ENCODE measurements at places on chromosomes 2 and 18.

GRCh38 chr2:235270956-235271355, 222.9 kb upstream of the AGAP1 start:
- no peak for DNase-seq

DNA sequence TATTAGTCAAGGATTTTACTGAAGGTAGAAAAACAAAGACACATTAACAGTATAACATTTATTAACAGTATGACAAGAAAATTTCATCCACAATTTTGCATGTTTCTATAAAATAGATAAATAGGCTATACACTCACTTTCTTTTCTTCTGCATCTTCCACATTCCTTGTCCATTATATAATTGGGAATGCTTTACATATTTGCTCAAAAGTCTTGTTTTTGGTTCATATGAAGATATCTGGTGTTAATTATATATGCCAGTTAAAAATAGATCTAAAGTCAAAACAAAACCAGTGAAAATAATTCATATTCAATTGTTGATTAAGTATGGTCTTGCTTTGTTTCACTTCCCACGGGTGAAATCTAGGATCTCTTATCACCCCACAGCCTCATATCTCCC, 53.4 kb downstream of the SERPINB7 start:
- DNase-seq = no peak

GRCh38 chr18:21851327-21851961, 110.9 kb downstream of the MIB1 start:
- no peak for DNase-seq

DNA sequence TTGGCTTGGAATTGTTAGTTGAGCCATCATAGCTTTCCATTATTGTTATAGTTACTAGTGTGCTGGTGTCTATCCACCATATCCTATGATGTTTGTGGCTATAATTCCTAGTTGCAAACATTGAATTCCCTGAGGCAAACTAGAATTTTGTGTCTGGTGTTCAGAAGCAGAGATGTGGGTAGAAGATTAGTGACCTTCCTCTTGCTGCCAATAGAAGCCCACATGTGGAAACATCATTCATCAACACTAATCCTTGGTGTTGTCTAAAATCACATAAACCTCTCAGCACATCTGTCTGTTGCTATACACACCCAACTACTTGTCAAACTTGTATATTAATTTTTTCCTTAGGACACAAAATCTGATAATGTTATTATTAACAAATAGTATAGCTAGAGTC, 374.1 kb downstream of the TGIF1 start:
- DNase-seq = no peak

DNA sequence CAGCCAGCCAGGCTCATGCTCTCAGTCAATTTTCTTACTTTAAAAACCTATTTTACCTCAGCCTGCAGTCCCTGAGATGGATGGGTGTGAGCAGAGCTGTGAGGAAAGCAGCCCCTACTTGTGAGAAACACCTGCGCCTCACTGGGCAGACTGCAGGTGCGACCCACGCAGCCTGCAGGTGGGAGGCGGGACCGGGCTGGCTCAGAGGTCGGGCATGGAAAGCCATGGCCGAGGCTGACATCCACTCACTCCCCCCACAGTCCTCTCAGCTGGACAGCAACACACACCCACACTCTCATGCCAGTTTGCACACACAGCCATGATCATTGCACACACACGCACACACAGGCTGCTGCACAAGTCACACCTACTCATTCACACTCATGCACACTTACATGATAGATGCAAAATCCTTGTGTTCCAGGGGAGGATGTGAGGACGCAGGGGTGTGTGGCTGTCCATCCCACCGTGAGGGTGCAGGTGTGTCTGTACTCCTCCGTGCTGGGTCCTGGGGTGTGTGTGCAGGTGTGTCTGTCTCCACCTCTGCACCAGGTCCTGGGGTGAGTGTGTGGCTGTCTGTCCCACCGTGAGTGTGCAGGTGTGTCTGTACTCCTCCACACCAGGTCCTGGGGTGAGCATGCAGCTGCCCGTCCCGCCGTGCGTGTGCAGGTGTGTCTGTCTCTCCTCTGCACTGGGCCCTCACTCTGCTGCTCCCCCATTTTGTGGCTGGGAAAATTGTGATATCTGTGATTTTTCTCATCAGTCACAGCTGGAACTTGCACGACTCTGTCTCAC, 166.5 kb downstream of the RTP5 start:
- no peak for DNase-seq

GRCh38 chr18:35729991-35730668, 148.6 kb downstream of the GALNT1 start:
- DNase-seq = no peak

DNA sequence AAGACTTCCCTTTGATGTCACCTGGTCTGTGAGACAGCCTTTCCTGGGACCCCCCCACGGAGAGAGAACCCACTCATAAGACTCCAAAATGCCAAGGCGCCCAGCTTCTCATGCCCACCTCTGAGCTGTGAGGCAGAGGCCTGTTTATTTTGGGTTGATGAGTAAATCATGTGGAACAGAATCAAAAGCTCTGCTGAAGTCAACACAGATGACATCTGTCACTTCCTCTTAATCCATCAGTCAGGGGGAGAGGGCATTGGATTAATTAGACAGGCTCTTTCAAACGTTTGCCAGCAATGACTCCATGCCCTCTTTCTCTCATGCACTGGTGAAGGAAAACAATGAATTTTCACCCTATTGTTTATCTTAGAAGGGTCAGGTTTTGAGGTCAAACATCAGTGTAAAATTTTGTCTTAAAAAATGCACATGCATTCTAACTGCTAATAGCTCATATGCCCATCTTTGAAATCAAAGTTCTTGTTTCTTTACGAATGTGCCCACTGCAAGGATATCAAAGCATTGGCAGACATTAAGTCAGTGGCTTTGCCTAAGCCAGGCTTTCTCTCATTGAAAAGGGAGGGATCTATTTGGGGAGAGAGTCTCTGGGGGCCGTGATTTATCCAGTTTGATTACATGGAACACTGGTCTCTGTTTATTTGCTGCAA, 184.1 kb downstream of the ACKR3 start:
- no peak for DNase-seq

DNA sequence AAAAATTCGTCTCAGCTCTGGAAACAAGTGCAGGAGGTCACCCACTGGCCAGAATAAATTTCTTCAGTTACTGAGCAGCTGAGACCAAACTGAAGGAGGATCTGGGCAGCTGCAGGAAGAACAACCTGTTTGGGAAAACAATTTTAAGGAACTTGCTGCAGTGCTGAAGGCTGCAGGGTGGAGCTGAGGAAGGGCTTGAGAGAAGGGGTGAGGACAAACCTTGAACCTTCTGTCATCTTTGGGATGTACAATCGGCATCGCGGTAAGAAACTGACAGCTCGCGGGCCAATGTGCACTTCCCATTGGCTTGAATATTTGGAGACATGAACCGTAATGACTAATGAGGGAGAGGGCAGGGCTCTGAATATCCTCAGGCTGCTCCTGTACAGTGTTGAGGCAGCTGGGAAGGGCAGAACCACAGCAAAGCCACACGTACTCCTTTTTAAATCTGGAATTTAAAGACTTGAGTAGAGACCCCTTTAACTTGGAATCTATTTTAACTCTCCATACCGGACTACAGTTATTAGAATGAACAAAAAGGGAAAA, 90.3 kb downstream of the TACR1 start:
- no peak for DNase-seq

- no peak for DNase-seq
Measured at GRCh38 chr2:36361396-36361795, 5.8 kb downstream of the CRIM1 start.

- DNase-seq = no peak
Measured at GRCh38 chr2:8794923-8795825, 42.2 kb downstream of the KIDINS220 start.

DNA sequence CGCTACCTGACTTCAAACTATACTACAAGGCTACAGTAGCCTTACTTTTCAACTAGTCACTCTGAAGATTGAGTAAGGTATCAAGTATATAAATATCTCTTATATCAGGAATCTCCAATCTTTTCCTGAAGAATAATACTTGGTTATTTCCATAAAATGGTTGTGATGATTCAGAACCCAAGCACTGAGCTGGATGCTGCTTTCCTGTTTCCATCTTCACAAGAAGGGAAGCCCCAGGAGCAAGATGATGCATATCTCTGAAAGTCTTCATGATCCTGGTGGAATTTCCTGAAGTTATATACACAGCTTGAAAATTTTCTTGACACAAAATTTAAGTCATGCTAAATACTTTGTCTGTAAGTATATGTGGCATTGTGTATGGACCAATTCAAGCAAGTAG, 243.9 kb upstream of the TANK start:
- DNase-seq = no peak

- no peak for DNase-seq
Measured at GRCh38 chr2:66555091-66555490, 120.2 kb downstream of the MEIS1 start.

GRCh38 chr18:79931475-79931874, 20.0 kb downstream of the SLC66A2 start:
- no peak for DNase-seq

GRCh38 chr2:63446658-63447057, 141.6 kb downstream of the WDPCP start:
- DNase-seq = no peak

GRCh38 chr18:45780568-45780967, 44.9 kb upstream of the SIGLEC15 start:
- DNase-seq = no peak

DNA sequence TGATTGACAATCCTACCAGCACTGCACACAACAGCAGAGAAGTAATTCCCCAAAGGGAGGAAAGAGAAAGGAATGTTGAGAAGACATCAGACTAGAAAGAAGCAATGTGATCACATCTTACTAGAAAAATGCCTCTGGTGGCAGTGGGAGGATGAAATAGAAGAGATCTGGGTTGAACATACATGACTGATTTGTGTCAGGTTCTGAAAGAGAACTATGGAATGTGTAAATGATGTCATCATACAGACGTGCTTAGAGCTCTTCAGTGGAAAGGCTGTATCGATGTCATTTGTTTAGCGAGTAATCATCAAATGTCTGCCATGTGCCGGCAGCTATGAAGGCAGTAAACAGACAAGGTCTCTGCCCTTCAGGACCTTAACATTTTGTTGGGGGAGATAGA, 24.9 kb downstream of the GORASP2 start:
- no peak for DNase-seq

DNA sequence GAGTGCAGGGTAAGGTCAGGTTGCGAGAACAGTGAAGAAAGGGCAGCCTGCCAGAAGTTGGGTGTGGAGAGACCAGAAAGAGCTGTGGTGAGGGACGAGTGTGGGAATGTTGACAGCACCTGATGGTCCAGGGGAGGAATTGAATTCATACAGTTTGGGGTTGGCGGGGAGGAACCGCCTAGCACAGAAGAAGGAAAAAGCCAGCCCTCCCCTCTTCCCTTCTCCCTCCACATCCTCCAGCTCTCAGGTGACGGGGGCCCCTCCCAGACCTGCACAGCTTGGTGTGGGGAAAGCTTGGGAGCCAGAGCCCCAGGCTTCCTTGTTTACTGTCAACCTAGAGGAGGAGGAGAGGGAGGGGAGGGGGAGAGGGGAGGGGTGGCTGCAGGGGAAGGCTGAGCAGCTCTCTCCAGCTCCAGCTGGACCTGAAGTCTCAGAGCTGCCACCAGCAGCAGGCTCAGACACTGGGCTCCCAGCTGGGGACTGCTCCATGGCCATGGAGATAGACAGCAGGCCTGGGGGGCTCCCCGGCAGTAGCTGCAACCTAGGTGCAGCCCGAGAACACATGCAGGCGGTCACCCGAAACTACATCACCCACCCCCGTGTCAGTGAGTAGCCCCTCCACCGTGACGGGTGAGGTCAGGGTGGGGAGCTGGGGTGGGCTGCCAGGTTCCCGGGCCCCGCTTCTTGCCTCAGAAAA, at the start of gene ATP6V1B1:
Gene ATP6V1B1 (plus strand): TSS at position 433 of the 697 bp plus-strand sequence. CDS start 55 bp downstream, at position 488.
- no peak for DNase-seq

DNA sequence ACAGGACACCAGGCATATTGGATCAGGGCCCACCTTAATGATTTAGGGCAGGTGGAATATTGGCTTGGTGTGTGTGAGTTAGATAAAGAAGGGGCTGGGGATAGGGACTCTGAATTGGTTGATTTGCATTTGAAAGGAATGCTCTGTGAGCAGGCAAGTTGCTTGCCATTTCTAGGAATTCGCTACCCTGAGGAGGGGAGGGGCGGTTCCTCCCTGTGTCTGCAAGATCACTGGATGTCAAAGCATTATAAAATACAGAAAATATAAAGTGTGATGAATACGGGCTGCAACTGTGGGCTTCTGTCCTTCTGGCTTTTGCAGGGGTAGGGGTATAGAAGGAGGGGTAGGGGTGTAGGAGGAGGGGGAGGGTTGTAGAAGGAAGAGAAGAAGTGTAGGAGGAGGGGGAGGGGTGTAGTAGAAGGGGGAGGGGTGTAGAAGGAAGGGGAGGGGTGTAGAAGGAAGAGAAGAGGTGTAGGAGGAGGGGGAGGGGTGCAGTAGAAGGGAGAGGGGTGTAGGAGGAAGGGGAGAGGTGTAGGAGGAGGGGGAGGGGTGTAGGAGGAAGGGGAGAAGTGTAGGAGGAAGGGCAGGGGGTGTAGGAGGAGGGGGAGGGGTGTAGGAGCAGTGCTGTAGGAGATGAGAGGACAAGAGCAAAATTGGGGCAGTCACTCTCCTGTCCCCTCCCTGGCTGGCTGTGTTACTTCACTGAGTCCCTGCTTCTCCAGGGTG, 238.0 kb upstream of the COPS8 start:
- DNase-seq = no peak

DNA sequence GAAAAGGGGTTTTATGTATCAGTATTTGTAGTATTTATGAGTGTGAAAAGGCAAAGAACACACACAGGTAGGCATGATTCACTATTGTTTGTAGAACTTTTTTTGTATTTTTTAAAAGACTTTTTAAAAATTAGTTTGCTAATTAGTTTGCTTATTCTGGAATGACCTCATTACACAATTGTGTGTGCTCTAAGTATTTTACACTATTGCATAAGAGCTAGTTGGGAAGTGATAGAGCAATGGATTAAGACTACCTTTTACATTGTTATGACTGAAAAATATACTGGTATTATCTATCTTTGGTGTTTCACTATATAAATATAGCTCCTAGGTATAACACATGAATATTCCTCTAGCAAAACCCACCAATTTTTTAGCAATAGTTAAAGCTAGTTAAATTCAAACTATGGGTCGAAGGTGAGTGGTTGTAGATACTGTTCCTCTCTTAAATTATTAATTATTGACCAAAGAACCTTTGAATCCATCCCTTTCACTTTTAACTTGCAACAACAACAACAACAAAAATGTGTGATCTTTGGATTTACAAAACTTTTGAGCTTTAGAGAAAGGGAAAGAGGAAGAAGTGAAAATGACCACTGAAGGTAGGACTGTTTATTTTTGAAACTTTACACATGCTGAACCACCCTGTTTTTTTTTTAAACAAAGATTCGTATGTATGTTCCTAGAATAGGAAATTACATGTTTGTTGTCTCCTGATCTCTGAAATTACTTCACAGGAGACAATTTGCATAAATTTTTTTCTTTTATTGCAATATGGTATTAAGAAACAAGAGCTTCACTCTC, 18.7 kb downstream of the ITPRID2 start:
- DNase-seq = no peak

Measured in AML-193 (cell line).